ENCODE measurements at places on chromosomes 7 and 10. TPM values are rescaled to one million over a fixed set of nuclear protein-coding genes. Genes with fewer than 3 reads are reported as not detected.

PRKCQ gene
- total RNA-seq = 0.75 TPM

CASD1 gene
- total RNA-seq = 14.2 TPM

GCC1 gene
- 25.1 TPM for total RNA-seq

SEMA3E gene
- 0.28 TPM for total RNA-seq

PDZD8 gene
- total RNA-seq = 10.4 TPM

GHITM gene
- 179 TPM for total RNA-seq

WIPF3 gene
- not detected for total RNA-seq

LEP gene
- total RNA-seq = under 0.01 TPM

HTR5A gene
- total RNA-seq = not detected

TMEM225B gene
- total RNA-seq = 0.19 TPM

PNLIP gene
- total RNA-seq = not detected

LIPJ gene
- not detected for total RNA-seq

ANXA8 gene
- total RNA-seq = not detected

ZNF488 gene
- 0.09 TPM for total RNA-seq

GPR15LG gene
- total RNA-seq = not detected

TMEM196 gene
- total RNA-seq = not detected

SLC26A5 gene
- total RNA-seq = not detected

OR2A42 gene
- total RNA-seq = 0.09 TPM

AKR1D1 gene
- not detected for total RNA-seq

AGR3 gene
- total RNA-seq = not detected

NME8 gene
- not detected for total RNA-seq

SAMD8 gene
- total RNA-seq = 19.3 TPM

ANKRD1 gene
- 667 TPM for total RNA-seq

RARRES2 gene
- 0.09 TPM for total RNA-seq

TBL2 gene
- total RNA-seq = 61.8 TPM

GDF10 gene
- not detected for total RNA-seq

LBX1 gene
- total RNA-seq = not detected

ABCA13 gene
- total RNA-seq = not detected

CYP3A4 gene
- not detected for total RNA-seq

FAM25C gene
- not detected for total RNA-seq

HDAC9 gene
- total RNA-seq = 1.8 TPM

GPR158 gene
- under 0.01 TPM for total RNA-seq
